ENCODE measurements at places on chromosomes 2 and 18.
A peak's percentile ranks its signal among the peaks of the same experiment; 100 is the strongest.

GRCh38 chr18:9454061-9454703, 21.1 kb upstream of the RALBP1 start:
- peak; percentile 90 for DNase-seq

DNA sequence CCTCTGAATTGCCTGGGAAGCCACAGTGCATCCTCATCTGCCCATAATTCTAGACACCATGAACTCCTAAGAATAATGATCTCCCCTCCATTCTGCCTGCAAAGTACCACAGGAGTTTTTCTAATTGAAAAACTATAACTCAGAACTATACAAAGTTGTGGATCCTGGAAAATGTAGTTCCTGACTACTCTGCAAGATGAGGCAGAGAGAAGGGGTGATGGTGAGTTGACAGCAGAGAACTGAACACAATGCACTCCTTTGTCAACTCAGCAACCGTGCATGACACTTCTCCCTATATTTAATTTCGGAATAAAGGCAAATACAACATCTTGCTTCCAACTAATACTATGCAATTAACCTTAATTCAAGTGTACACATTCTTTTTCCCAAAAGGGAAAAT, 471.1 kb upstream of the FAM98A start:
- no peak for DNase-seq

DNA sequence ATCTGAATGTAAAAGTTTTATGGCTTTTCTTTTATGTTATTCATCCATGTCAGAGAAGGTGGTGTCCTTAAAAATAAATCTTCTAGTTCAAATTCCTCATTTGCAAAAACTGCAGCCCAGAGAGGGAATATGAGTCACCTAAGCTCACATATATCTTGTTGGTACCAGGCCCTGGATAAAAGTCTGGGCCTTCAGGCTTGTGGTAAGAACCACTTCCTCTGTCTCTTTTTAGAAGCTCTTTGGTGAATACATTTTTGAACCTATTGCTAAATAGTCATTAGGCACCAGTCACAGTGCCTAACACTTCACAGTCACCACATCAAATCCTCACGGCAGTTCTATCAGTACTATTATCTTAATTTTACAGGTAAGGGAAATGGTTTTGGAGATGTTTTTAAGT, 199.2 kb downstream of the KCNS3 start:
- peak; percentile 97 for DNase-seq

DNA sequence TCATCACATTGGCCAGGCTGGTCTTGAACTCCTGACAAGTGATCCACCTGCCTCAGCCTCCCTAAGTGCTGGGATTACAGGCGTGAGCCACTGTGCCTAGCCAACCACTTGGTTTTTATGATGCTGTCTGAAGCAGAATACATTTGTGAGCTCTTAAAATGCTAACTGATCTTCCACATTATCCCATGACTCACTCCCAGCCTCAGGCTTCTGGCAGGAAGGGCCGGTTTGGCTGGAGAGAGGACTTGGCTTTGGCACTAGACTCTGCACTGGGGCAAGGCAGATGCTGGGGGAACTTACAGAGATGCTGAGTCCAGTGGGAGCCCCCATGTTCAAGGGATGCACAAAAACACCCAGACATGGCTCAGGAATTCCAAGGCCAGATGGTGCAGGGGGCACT, 40.5 kb upstream of the SH3BP4 start:
- peak; percentile 87 for DNase-seq

GRCh38 chr2:74181739-74182138, 3.1 kb upstream of the MOB1A start:
- no peak for DNase-seq

GRCh38 chr2:239700686-239701345, 300.0 kb upstream of the HDAC4 start:
- DNase-seq = no peak

- peak; percentile 64 for DNase-seq
Measured at GRCh38 chr2:24360050-24360962, at the start of gene ITSN2. ITSN2 (minus strand) TSS chr2:24360536; CDS start chr2:24328082, 32,454 bp downstream.

GRCh38 chr18:50855976-50856757, 22.8 kb upstream of the ME2 start:
- no peak for DNase-seq

DNA sequence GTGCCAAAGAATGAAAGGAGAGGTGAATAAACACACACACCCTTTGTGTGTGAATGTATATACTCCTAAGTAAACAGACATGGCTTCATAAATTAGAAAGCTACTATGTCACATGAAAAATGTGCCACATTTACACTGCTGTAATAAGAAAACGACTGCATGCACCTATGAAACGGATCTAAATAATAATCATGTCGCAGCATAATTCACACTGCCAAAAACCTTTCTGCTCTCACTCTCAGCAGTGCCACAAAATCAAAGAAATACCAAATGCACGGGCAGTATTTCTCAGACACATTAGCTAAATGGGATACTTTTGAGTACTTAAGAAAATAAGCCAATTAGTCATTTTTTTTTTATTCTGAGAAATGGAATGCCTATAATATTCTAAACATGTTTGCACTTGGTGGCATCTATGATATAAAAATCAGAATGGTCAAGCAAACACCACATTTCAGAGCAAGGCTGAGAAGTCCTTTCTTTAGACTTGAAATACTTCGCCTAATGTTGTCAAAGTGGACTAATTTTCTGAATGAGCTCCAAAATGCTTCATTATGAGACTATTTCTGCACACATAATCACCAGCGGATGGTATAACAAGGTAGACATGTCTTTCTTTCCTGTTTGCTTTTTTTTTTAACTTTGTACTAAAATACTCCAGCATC, 6.6 kb downstream of the BCL11A start:
- DNase-seq = no peak

DNA sequence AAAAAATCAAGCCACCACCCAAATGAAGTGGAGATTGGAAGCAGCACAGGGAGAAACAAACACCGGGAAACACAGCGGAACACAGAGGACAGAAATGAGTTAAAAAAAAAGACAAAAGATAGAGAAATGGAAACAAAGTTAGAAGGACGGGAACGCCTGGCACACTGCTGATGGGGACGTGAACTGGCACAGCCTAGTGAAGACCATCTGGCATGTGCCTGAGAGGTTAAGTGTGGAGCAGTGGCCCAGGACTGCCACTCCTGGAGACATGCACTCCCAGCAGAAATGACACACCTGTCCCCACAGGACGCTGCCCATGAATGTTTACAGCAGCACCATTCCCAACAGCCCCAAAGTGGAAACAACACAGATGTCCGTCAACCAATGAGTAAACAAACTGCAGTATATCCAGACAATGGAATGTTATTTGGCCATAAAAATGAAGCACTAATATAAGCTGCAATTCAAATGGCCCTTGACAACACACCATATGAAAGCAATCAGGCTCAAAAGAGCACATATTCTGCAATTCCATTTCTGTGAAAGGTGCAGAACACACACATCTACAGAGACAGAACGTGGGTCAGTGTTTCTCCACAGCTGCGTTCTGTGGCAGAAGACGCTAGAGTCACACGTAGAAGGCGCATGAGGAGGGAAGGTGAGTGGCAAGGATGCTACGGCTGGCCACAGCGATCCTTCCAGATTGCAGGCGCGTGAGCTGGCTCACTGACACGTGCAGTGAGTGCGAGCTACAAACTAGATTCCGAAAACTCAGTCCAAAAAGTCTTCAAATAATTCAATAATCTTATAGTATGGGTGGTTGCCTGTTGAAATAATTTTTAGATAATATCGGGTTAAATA, 24.6 kb downstream of the THAP4 start:
- peak; percentile 56 for DNase-seq

GRCh38 chr2:64000630-64001381, 18.4 kb downstream of the VPS54 start:
- no peak for DNase-seq

DNA sequence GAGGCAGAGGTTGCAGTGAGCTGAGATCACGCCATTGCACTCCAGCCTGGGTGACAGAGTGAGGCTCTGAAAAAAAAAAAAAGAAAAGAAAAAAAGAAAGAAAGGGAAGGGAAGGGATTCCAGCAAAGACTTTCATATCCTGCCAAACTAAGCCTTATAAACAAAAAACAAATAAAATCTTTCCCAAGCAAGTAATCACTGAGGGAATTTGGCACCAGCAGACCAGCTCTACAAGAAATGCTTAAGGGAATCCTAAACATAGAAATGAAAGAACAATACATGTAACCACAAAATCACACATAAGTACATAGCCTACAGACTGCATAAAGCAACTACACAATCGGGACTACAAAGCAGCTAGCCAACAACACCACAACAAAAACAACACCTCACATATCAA, 79.1 kb downstream of the TRABD2A start:
- DNase-seq = no peak

DNA sequence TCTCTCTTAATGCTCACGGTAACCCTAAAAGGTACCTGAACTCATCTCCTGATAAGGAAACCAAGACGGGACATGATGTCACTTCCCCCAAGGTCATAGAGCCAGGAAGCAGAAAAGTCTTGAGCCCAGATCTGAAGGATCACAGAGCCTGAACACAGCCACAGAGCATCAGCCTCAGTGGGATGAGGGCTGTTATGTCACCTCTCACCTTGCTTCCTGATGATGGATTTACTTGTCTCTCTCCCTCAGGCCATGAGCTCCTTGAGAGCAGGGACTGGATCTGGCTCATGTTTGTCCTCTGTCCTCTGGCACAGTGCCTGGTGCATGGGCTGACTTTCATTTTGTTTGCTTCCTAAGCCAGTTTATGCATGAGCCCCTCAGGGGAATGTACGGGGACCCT, 54.2 kb downstream of the SERTAD2 start:
- DNase-seq = no peak

DNA sequence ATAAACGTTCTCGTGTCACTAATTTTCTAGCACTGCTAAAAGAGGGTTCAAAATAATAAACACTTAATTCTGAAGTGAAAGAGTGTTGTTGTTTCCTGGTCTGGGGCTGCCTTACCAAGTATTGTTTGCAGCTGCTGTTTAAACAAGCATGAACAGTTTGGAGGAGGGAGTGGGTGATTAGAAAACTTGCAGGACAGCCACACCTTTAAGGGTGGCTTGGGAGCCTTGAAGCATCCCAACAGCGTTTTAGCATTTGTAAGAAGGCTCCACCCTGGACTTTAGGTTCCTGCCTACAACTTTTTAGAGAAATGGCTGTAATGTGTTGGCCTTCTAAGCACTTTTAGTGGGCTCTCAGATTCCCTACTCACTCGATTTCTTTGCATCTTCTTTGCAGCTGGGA, 371.6 kb downstream of the TGIF1 start:
- no peak for DNase-seq

DNA sequence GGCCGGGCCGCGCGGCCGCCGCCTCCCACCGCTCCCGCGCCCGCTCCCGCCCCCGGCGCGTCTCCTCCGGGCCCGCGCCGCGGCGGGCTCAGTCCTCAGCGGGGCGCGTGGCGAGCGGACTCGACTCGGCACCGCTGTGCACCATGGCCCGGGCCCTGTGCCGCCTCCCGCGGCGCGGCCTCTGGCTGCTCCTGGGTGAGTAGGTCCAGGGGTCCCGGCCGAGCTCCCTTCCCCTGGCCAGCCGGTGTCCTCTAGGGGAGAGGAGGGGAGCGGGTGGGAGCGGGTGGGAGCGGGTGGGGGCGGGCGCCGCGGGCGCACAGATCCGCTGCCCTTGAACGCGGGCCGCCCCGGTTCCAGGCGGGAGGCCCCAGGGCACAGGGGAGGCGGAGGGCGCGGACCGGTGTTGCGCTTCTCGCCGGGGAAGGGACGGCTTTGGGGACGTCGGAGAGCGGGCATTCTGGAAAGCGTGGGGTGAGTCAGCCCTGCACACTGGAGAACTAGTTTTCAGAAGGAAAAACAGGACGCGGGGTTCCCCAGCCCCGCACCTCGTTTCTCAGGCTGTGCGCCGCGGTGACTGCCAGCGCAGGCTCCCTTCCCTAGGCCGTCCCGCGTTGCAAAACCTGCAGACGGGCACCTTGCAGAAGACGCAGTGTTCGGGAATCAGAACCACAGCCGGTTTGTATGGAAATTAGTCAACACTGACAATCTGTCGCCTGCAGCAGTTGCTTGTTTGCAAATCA, at the start of gene RAMP1:
Gene RAMP1, plus strand, starts transcription at position 91 of the 740 bp plus-strand sequence. Its CDS starts 53 bp downstream, at position 144.
- DNase-seq = peak; percentile 39

DNA sequence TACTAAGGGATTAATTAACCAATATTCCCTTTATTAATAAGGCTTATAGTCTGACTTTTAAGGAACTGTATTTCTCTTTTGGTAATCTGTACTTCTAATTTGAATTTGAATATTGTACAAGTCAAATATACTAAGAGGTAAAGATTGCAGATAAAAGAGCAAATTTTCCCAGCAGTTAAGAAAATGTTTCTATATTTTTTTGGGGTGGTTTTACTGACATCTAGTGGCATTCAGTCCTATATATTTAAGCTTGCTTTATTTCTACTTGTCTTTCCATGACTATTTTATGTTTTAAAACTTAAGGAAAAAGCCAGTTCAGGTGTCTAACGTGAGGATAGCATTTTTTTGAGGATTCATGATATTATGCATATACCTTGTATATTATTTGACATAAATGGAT, 41.6 kb downstream of the TDRD15 start:
- no peak for DNase-seq

GRCh38 chr2:144470816-144471215, 49.1 kb downstream of the ZEB2 start:
- no peak for DNase-seq

GRCh38 chr2:238897122-238897880, 49.4 kb downstream of the TWIST2 start:
- no peak for DNase-seq

GRCh38 chr2:237885111-237885930, 25.9 kb downstream of the RAMP1 start:
- DNase-seq = no peak

DNA sequence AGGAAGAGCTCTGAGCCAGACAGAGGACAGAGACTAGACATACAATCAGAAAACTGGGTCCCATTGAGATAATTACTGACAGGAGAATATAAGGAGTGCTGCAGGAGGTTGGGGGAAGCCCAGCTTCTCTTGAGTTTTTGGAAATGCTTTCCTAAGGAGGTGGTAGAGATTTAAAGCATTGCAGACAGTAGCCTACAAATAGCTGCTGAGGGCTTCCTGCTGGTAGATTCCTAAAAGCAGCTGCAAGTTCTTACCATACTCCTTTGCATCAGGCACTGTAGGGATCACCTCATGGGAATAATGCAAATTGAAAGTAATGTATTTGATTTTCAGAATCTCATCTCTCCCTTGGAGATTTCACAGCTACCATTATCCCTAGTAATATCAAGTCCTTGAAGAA, 902.6 kb upstream of the GCFC2 start:
- no peak for DNase-seq

- DNase-seq = no peak
Measured at GRCh38 chr2:115524452-115524851, 1082.0 kb downstream of the DPP10 start.

GRCh38 chr18:79853993-79854364, 56.2 kb downstream of the KCNG2 start:
- no peak for DNase-seq

DNA sequence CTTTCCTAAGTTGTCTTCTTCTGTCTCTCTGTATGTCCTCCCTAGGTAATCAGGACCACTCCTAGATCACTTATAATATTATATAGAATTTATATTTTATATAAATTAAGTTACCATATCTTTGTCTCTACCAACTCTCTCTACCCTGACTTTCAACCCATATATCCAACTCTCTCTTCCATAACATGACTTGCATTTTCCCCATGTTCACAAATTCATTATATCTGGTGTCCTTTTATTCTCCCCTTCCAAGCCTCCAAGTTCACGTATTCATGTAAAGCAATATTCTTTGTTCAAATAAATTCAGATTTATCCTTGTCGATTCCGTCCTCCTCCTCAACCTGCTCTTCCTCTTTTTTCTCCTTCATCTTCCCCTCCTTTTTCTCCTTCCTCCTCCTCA, 127.5 kb downstream of the XIRP2 start:
- DNase-seq = no peak

- no peak for DNase-seq
Measured at GRCh38 chr2:31704561-31705212, 123.9 kb upstream of the SRD5A2 start.

All from fibroblast of lung (primary cell).